ENCODE measurements at places on chromosomes 7 and 10. TPM values are rescaled to one million over a fixed set of nuclear protein-coding genes. Genes with fewer than 3 reads are reported as not detected.
A peak's percentile ranks its signal among the peaks of the same experiment; 100 is the strongest.

DNA sequence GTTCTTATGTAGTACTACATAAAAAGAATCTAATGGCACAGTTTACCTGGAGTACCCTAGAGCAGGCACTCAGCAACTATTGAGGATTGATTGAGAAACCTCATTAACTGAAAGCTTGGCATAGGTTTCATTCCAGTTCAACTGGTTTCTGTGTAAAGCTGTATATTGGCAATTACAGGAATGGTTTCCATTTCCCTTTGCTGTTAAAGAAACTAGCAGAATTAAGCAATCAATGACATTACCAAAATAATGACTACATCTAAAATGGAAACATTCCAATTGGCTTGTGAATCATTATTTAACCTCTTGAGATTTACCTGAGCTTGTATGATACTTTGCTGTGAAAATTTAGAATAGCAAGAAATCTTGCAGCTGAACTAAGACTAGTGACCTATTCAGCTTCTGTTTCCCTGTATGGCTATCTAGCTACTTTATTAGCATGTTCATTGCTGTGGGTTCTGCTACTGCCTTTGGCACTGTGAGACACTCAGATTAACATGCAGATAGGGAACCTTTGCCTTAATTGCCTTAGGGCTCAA is 33.5 kb upstream of the CADPS2 start:
- H3K27ac ChIP-seq = no peak overlapping the region
- no peaks in the 10 kb centered on the region for H3K4me1 ChIP-seq
- DNase-seq = no peak
- no peak overlapping the region for H3K4me3 ChIP-seq

GRCh38 chr10:58266826-58267712 is 625 bp downstream of the IPMK start:
- peak overlapping the region; percentile 83 for H3K4me3 ChIP-seq
- H3K27me3 ChIP-seq = no peaks in the 10 kb centered on the region
- peaks cover 16% of the 10 kb centered on the region for H3K4me1 ChIP-seq
- no peaks in the 10 kb centered on the region for H3K36me3 ChIP-seq
- peak; percentile 47 for DNase-seq

Gene CYP2C19
- not detected for total RNA-seq

GRCh38 chr7:41328131-41328530 is 374.8 kb downstream of the INHBA start:
- no peak overlapping the region for H3K27ac ChIP-seq
- H3K27me3 ChIP-seq = no peaks in the 10 kb centered on the region
- DNase-seq = no peak
- no peaks in the 10 kb centered on the region for H3K36me3 ChIP-seq
- H3K4me1 ChIP-seq = peaks cover 13% of the 10 kb centered on the region

- no peak overlapping the region for H3K4me3 ChIP-seq
- H3K27ac ChIP-seq = no peak overlapping the region
- DNase-seq = no peak
- peaks cover 24% of the 10 kb centered on the region for H3K4me1 ChIP-seq
Measured at GRCh38 chr10:79394664-79395063, 47.4 kb downstream of the PPIF start.

Gene PGAM2
- 0.70 TPM for total RNA-seq

GRCh38 chr10:95308389-95309302 is 17.8 kb upstream of the PDLIM1 start:
- H3K36me3 ChIP-seq = no peaks in the 10 kb centered on the region
- DNase-seq = peak; percentile 98
- H3K4me3 ChIP-seq = peak overlapping the region; percentile 40
- no peaks in the 10 kb centered on the region for H3K27me3 ChIP-seq
- peak overlapping the region; percentile 82 for H3K27ac ChIP-seq

DNA sequence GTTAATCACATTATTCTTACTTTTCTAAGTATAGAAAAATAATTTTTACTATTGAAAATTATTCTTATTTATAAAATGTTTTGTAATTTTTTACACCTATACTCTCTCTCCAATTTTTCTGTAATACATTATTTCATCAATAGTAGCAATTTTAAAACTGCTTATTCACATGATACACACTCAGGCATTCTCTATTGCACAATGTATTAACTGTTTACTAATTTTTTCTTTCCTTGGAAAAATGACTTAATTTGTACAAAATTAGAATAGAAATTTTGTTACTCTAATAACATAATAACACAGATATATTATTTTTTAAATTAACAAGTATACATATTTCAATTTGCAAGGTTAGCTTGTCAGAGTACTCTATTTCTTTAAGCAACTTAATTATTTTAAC is 92.9 kb upstream of the PRKG1 start:
- DNase-seq = no peak
- no peak overlapping the region for H3K27ac ChIP-seq
- H3K4me3 ChIP-seq = no peak overlapping the region
- no peaks in the 10 kb centered on the region for H3K27me3 ChIP-seq
- H3K4me1 ChIP-seq = no peaks in the 10 kb centered on the region
